ENCODE measurements at places on chromosomes 3 and 15.

GRCh38 chr3:110405830-110406585 is 665.6 kb upstream of the NECTIN3 start:
- DNase-seq = no peak

- no peak for DNase-seq
Measured at GRCh38 chr3:130741946-130742610, 4.6 kb downstream of the PIK3R4 start.

GRCh38 chr3:71578054-71578751 is 5.3 kb downstream of the FOXP1 start:
- DNase-seq = no peak

DNA sequence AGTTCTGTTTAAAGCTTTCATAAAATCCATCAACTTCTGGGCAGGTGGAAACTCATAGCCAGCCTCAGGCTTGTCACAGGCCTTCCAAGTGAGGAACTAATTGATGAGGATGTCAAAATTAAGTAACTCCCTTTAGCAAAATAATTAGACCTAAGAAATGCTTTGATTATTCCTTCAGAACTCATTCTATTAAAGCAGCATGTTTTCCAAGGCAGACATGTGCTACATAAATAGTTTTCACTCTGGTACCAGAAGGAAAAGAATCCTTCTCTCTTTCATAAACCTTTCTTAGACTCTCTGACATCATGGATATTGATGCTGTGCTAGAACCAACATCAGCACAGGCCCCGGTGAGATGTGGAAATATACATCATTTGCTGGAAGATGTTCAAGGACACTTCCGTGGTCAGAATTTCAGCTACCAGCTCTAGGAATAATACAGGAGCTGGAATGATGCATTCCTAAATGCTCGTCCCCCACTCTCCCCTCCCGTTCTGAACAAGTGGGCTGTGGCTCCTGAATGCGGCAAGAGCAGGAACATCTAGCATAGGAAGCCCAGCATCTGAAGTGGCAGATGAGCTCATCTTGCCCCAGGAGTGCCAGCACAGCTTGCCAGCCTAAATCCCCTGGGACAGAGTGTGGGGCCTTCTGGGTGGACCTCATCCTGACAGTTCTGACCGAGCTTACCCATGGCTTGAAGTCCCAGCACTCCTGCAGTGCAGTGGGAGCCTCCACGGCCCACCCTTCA is 82.4 kb downstream of the WWTR1 start:
- DNase-seq = peak; percentile 65

- no peak for DNase-seq
Measured at GRCh38 chr15:52584414-52584813, 15.6 kb upstream of the ARPP19 start.

DNA sequence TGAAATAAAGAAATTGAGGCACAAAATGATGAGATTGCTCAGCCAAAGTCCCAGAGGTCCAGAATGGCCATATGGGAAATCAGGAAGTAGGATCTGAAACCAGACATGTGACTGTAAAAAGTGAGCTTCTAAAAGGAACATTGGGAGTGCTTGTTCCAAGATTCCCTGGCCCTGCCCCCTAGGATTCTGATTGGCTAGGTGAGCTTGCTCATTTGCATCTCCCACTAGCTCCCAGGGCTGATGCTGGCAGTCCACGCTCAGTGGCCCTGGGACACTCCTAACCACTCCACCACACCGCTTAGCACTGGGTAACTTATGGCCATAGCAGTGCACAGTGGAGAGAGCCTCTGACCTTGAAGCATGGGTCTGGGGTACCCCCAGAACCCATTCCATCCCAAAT is 326.7 kb downstream of the NTRK3 start:
- peak; percentile 55 for DNase-seq

GRCh38 chr3:95289295-95289694 is 1226.4 kb downstream of the NSUN3 start:
- DNase-seq = no peak

DNA sequence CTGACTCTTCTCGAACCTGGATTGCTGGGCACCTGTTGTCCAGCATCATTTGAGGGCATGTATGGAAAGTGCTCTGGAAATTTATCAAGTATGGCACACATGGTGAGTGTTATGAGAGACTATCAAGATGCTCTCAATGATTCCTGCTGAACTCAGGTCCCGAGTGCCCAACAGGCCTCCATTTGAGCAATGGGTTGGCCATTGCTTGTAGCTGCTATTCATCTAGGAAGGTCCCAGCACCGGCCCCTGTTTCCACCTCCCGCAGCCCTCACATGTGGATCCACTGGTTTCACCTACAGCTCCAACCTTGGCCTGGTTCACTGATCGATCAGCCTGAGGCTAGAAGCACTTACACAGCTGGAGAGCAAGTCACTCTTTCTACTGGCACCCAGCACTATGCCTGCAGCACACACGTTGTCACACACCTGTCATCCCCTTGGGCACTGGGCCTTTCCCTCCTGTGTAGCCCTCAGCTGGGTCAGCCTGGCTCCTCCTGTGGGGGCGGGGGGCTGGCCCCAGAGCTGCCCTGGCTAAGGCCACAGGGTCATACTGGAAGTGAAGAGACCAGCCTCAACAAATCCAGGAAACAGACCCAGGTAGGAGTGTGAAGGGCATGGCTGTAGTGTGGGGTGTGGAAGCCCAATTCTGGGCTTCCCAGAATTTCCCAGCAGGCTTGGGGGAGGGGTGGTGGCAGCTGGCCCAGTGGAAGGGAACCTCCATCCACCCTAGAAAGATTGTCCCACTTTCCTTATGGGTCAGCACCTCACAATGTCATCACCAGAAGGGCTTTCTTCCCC is 41.7 kb upstream of the SMAD3 start:
- DNase-seq = no peak

GRCh38 chr3:166125179-166125578 is 288.0 kb upstream of the BCHE start:
- no peak for DNase-seq

DNA sequence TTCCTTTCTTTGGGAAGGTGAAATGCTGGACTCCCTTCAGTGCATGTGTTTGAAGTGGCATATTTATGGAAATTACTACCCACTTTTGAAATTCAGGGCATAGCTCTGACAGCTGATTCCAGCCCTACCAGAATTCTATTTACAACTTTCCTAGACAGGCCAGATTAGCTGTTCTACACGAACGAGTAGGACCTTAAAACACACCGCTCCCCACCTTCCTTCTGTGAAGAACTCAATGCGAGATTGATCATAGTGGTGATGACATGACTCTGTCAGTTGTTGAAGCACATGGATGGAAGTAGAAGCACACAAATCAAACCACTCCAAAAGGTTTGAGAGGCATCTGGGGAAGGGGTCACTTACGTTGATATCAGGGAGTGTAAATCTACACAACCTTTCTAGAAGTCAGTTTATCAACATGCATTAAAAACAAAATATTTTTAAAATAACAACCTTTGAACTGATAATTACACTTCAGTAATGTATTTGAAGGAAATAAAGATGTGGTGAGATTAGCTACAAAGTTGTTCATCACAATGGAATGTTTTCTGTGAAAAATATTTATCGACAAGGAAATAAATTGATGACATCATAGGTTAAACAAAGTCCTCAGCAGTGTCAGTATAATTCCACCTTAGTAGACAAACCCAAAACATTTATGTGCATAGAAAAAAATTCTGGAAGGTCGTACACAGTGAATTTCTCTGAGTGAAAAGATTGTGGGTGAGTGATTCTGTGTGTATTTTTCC is 29.8 kb downstream of the RARB start:
- DNase-seq = no peak

DNA sequence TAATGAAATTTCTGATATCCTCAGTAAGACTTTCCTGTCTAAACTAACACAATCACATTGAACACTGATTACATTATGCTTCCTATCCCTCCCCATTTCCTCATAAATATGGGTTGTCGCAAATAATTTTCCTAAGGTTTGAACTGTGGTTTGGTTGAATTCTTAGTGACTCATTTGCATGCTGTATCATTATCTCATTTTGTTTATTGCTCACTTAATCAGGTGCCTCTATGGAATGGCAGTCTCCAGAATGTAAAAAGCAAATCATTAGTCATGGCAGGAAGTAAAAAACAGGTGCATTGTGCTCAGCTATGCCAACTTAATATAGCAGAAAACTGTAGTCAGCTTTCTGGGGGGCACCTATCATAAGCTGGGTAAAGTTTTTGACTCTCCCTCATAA is 216.0 kb upstream of the ZBTB20 start:
- no peak for DNase-seq

DNA sequence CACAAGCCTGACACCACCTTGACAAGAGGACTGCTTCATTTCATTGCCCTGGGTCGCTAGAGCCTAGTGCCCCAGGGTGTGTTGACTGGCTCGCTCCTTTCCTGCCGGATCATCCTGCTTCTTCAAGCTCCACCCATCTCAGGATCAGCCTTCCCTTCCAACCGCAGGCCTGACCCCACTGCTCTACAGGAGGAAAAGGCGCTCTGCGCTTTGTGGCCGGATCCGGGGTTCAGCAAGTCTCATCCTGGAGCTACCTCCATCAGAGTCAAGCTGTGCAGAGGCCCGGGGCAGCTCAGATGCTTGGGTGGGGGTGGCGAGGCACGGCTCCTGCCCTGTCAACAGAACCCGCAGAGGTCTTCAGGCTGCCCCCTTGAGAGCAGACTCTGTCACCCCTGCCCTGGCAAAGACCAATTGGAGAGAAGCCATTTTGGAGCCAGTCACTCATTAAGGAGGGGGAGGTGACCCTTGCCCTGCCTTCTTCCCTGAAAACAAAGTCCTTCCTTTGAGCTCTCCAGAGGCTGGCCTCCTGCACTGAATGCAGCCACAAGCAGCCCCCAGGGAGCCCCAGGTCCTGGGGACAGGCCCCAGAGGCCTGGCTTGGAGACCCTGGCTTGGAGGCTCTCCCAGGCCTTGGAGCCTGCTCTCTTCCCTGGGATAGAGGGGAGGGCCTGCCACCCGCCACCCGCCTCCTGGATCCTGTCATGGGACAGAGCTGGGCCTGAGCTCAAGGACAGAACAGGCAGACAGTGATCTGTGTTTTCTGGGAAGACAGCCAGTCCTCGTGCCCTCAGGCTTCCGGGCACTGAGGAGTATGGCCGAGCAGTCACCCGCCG is 80.3 kb downstream of the CPN2 start:
- peak; percentile 70 for DNase-seq

- peak; percentile 89 for DNase-seq
Measured at GRCh38 chr15:76059320-76060117, at the start of gene TMEM266. TSS of gene TMEM266 (plus strand) at chr15:76059985. CDS start at chr15:76134264, 74,279 bp downstream.

- DNase-seq = no peak
Measured at GRCh38 chr15:22806156-22806555, 19.7 kb downstream of the NIPA1 start.

GRCh38 chr15:81530271-81530691 is 156.3 kb upstream of the TMC3 start:
- DNase-seq = no peak

DNA sequence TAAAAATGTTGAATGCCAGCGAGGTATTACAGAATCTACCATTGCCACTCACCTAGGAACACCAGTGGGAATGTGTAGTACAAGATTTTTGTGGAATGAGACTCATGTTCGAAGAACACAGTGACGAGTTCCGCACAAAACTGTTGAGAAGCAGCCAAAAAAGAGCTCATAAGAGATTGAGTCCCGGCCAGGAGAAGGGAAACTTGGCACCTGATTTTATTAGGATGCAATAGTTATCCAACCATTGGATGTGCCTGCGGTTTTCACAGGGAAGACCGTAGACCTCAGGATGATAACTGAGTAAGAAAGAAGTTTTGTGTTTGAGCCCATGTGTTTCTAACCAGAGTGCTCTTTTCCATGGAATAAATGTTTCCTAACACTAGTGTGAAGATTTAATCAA is 88.9 kb downstream of the PTPRG start:
- DNase-seq = no peak
